ENCODE measurements at places on chromosomes 5 and 9.

DNA sequence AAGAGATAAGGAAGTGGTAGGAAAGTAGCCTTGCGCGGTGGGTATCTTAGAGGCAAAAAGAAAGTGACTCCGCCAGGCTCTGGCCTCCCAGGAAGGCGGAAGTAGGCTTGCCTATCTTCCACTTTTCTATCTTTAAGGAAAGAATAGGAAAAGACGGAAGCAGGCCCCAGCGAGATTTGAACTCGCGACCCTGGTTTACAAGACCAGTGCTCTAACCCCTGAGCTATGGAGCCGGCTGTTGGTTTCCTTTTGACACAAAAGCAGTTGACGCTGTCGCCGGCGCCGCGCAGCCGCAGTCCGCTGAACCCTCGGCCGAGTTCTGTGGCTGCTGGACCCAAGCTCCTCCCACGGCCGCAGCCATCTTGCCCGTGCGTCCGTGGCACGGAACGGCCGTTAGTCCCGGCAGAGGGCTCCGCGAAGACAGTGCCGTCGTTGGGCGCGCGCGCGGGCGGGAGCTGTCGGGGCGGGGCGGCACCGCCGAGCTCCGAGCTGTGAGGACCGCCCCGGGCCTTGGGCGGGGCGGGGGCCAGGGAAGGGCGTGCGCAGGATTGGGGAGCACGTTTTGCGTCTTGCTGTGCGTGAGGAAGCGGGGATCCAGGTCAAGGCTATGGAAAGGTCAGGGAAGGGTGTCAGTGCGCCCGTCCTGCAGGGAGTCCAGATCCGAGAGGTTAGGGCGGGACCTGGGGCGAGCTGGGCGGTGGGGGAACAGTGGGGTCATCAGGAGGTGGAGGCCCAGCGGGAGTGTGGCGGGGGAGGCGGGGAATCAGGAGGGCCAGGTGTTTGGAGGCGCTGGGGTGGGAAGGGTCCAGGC, 13.3 kb downstream of the TRIM7 start:
- peak; percentile 95 for DNase-seq

- DNase-seq = no peak
Observed at GRCh38 chr5:2653991-2654390, 97.5 kb downstream of the IRX2 start.

- DNase-seq = no peak
Observed at GRCh38 chr9:6567140-6567591, 78.4 kb downstream of the GLDC start.

GRCh38 chr5:31983851-31984250, 190.3 kb downstream of the GOLPH3 start:
- DNase-seq = no peak

DNA sequence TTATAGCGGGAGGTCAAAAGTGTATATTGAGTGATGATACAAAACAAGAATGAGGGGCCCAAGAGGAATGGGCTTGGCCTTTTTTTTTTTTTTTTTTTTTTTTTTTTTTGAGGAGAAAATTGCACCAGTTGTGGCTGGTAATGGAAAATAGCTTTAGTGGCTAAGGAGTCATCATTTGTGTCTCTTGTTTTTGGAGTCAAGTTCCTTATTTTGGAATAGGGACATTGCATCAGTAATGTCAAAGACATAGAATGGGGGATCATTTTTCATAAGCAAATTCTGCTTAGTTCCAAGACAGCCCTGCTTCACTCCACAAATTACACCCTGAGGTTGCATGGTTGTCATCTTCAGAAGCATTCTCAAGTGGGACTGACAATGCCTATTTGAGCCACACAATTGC, 137.4 kb downstream of the STK32A start:
- DNase-seq = no peak

DNA sequence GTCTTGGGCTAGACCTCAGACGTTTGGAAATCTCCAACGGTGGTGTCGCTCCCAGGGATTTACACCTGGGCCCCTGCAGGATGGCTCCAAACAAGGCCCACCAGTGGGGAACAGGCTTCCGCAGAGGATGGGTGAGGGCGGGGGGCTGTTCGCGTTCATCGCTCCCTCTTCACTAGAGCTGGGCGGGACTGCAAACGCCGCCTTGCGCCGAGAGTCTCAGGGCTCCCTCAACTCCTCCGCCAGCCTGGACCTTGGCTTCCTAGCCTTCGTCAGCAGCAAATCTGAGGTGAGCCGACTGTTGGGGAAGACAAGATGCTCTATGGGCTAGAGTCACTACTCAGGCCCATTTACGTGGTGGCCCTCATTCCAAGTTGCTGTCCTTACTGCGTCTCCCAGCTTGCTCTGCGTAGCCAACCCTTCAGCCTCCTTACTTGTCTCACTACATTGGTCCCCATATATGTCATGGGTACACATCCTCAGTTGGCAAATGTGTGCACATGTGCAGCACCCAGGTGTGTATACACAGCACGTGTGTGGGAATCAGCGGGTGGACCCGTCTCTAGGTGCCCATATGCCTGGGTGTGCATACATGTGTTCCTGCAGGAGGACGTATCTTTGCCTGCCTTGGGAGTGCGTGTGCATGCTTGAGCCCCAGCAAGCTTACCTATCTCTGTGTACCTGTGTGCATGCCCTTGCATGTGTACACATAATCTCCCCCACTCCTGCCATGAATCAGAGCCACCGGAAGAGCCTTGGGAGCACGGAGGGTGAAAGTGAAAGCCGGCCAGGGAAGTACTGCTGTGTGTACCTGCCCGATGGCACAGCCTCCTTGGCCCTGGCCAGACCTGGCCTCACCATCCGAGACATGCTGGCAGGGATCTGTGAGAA, 10.5 kb downstream of the RGS14 start:
- peak; percentile 64 for DNase-seq

DNA sequence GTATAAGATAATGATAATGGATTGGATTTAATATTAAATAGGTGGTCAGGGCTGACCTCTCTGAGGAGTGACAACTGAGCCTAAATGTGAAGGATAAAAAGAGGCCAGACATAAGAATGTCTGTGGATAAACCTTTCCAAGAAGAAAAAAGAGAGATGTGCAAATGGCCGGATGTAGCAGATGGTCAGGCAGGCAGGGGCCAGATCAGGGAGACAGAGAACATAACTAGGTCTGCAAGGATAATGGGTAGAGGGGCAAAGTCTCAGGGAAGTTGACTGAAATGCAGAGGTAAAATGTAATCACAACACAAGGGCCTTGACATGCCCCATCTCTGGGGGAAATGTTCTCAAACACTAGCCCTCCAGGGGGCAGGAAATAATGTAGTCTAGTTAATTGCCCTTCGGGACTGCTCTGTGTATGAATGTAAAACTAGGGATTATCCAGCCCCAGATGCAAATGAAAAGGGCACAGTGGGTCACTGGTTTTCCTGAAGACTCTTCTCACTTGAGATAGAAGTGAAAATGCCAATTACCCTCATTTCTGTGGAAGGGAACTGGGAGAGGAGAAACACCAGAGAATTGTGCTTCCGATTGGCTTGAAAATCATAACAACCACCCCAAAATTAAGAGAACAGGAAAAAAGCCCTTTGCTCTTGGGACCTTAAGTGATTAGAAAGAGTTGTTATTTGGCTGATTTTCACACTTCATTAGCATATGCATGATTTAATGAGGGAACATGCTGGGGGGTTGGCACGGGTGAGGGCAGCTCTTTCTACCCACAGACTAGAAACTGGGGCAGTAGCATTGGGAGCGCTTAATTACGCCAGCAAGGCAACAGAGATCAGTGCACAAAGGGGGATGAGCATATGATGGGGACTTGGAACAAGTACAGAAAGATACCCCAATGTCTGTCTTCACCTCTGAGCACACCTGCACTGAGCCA, 88.6 kb downstream of the PPP2R2B start:
- DNase-seq = no peak

- DNase-seq = no peak
Observed at GRCh38 chr9:89974582-89974981, 369.8 kb downstream of the GADD45G start.

GRCh38 chr5:170319301-170319700, 21.7 kb upstream of the LCP2 start:
- DNase-seq = no peak

DNA sequence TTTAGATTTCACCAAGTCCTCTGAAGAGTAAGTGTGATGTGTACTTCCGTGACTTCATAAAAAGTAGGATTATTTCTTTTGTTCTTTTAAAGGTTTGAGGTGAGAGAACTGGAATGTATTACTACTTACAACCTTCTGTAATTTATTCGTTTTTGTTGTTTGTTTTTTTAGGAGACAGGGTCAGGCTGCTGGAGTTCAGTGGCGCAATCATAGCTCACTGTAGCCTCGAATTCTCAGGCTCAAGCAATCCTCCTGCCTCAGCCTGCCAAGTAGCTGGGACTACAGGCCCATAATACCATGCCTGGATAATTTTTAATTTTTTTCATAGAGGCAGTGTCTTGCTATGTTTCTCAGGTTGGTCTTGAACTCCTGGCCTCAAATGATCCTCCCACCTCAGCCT, 68.3 kb upstream of the RETREG1 start:
- DNase-seq = no peak

DNA sequence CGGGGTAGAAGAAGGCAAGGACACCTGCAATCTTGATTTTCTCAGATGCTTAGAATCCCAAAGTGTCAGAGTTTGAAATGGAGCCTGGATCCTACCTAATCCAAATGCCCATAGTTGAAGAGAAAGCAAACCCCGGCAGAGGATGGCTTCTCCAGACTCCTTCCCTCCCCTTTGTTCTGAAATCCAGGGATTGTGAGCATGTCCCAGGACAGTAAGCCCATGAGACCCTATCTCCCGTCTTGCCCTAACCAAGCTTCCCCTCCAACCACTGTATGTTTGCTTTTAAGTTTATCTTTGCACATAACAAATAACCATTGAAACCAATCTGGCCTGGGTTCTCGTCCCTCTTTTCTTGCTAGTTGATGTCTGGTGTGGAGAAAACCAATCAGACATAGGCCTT, 78.3 kb upstream of the NIPAL4 start:
- DNase-seq = no peak

DNA sequence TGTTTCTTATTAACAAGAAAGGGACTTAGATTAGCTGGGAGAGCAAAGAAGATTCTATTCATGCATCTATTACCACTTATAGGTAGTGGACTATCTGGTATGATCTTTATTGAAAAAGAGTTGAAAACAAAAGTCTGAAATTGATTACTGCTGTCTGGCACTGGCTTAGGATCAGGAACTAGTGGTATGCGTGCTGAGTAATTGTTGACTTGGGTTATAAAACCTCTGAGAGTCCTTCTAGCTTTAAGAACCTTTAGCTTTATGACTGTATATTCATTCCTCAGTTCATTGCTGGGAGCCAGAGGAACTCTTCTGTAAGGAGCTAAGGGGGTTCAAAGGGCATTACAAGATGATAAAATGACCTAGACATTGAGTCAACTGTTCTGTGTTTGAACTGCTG, 7.6 kb downstream of the SLC1A1 start:
- DNase-seq = no peak

GRCh38 chr9:137298401-137299202, 3.5 kb downstream of the NRARP start:
- DNase-seq = peak; percentile 63

GRCh38 chr5:20213803-20214202, 225.8 kb upstream of the CDH18 start:
- no peak for DNase-seq

- no peak for DNase-seq
Observed at GRCh38 chr9:114855488-114855887, 49.6 kb upstream of the TNFSF15 start.

GRCh38 chr9:77597057-77597456, 51.1 kb downstream of the GNA14 start:
- DNase-seq = no peak

- no peak for DNase-seq
Observed at GRCh38 chr5:117759849-117760499, 1185.4 kb upstream of the SEMA6A start.

- DNase-seq = no peak
Observed at GRCh38 chr9:135850737-135851136, 56.6 kb downstream of the CAMSAP1 start.

DNA sequence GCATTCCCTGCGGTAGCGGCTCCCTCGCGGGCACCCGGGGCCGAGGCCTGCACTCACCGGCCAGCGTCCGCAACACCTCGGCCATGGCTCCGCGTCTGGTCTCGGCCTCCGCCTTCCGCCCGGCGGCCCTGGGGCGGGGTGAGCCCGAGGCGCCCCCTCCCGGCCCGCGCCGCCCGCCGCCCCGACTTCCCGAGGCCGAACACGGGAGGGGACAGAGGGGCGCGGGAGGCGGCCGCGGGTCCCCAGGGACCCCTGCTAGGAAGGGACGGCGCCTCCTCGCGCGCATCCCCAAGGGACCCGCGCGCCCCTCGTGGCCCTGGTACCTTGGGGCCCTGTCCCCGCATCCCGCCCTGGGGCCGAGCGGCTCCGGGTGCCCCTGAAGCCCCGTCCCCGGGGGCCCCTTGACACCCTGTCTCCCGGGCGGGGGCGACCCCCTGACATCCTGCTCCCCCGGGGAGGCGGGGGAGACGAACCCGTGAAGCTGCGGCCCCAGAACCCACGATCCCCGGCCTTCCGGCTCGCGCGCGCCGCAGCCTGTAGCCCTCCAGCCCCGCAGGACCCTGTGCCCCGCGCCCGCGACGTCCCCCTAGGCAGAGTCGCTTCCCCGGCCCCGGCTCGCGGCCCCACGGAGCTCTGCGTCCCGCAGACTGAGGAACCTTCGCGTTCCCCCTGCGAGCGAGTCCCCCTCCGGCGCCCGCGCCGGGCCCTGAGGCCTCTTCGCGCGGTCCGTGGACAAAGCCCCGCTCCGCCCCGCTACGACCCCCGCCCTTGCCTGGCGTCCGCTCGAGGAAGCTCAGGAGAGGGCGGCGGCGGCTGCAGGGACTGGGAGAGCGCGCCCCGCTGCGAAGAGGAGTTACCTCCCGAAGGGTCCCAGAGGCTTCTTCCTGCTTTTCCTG, at the start of gene ABO:
Gene ABO, minus strand, starts transcription at position 97 of the 896 bp plus-strand sequence.
- DNase-seq = no peak

DNA sequence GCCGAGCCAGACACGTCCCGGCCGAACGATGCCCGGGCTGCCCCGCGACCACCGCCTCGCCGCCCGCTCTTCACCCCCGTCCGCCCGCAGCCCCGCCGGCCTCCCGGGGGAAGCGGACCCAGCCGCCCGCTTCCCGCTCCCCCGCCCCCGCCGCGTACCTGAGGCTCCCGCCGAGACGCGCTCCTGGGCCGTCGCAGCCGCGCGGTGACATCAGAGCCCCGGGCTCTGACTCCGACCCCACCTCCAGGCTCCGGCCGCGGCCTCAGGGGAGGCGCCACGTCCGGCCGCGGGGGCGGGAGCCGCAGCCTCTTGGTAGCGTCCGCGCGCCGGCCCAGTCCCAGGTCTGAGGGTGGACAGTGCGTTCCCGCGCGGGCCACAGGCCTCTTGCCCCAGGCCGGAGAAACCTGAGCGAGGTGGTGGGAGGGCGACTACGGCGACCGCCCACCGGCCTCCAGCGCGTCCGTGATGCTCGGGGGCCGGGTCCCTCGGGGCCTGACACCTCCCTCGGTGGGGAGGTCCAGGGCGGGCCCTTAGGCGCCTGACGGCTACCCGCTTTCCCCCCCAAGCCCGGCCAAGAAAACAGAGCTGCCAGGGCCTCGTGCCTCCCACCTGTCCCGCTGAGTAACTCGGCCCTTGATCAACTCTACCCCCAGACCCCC, at the start of gene SHROOM1:
Gene SHROOM1, minus strand, starts transcription at position 212 of the 659 bp plus-strand sequence. CDS start 4,507 bp downstream, outside the sequence.
- DNase-seq = peak; percentile 87

All from right lobe of liver (tissue), 6 donors.